ENCODE measurements at places on chromosomes 2 and 18.

- DNase-seq: peak; percentile 75
These were observed 25.2 kb upstream of the LCLAT1 start for GRCh38 chr2:30421604-30422443.

- DNase-seq: no peak
These were observed 2.4 kb downstream of the FHL2 start for GRCh38 chr2:105396254-105397024.

- DNase-seq: no peak
These were observed 31.1 kb downstream of the YPEL5 start for GRCh38 chr2:30177956-30178355.

DNA sequence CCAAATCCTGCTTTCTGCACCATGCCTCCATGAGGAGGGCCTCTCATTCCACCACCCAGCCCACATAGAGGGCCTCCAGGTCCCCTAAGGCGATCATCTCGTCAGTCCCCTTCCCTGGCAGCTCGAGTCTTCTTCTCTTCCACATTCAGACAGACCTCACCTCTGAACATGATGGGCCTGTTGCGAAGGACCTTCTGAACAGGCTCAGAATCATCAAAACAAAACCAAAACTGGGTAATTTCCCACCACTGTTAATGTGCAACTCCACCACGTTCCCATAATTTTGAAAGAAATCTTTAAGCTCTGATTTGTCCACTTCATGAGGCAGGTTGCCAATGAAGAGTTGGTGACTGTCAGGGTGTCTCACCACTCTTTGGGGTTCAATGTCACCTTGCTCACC, 20.4 kb downstream of the ZRANB3 start:
- no peak for DNase-seq

DNA sequence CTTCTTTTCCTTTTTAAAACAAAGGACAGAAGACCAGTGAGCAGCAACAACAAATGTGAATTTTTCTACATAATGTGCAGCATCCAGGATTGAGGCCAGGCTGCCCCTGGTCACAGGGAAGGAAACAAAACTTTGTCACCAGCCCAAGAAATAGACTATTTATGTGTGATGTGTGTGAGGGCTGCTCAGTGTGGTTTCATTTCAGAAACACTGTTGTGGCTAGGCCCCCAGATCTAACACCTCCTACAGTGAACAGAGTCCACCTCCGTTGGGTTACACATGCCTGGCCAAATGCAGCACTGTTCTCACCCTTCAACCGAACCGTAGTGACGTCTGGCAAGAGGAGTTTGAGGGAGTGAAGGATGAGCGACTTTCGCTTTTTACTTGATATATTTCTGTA, 146.3 kb upstream of the RIOK3 start:
- no peak for DNase-seq

DNA sequence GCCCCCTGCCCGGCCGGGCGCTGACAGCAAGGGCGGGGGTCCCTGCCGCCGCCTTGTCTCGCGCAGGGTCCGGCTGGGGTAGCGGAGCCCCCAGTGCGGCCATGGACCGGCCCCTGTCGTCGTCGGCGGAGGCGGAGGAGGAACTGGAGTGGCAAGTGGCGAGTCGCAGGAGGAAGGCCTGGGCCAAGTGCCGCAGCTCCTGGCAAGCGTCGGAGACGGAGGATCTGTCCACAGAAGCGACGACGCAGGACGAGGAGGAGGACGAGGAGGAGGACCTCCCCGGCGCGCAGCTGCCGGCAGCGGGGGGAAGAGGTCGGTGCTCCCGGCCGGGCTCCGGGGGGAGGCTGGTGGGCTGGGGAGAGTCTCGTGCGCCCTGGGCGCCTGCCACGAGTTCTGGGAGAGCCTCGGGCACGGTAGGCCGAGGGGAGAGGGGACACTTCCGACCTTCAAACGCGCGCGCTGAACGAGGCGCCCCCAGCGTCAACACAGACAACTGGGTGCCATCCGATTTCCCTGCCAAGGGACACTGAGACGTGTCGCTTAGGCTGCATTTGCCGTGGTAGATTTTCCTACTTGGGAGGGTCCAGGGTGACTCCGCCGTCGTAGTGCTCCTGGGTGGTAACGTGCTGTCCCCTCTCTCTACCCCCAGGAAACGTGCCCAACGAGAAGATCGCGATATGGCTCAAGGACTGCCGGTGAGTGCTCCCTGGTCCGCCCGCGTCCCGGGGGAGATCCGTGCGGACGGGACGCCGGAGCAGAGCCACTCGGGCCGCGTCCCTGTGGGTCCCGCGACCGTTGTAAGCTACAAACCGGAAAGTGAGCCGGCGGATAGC, 652 bp downstream of the ITPRID2 start:
- DNase-seq: no peak

DNA sequence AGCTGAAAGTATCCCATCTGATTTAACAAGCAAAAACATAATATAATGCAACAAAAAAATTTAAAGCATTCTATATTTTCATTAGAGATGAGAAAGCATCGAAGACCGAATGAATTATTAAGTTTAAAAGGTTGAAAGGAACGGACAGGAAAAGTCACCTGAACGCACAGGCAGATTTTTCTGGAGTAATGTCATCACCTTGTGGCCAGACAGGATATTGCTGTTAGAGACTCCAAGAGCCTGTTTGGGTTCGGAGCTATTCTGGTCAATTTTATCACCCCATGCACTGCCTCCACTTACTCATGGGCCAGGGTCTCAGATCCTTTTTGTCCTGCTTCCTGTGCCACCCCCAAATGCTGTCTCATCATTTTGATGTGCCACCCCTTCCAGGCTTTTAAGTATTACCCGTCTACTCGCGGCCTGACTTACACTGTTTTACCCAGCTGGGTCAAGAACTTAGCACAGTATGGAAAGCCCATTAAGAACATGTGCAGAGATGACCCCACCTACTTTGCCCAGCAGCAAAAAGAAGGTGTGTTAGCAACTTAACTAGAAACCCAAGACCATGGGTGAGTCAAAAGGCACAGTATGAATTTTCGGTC, 27.3 kb downstream of the GKN2 start:
- no peak for DNase-seq

DNA sequence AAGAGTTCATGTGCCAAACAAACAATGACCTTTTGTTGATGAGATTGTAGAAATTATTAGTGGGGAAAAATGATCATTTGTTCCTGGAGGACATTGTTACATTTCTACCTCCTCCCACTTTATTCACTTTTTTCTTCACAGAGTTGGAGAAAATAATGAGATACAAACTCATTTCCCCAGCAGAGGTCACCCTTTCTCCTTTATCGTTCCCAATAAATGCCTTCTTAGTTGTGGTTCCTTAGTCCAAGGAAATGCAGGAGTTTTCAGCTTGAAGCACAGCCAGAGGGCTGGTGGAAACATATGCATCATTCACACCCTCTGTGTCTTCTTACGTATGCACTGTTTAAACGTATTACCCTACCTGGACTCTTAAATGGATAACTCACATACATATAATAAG, 108.8 kb downstream of the SLC4A3 start:
- DNase-seq: no peak

DNA sequence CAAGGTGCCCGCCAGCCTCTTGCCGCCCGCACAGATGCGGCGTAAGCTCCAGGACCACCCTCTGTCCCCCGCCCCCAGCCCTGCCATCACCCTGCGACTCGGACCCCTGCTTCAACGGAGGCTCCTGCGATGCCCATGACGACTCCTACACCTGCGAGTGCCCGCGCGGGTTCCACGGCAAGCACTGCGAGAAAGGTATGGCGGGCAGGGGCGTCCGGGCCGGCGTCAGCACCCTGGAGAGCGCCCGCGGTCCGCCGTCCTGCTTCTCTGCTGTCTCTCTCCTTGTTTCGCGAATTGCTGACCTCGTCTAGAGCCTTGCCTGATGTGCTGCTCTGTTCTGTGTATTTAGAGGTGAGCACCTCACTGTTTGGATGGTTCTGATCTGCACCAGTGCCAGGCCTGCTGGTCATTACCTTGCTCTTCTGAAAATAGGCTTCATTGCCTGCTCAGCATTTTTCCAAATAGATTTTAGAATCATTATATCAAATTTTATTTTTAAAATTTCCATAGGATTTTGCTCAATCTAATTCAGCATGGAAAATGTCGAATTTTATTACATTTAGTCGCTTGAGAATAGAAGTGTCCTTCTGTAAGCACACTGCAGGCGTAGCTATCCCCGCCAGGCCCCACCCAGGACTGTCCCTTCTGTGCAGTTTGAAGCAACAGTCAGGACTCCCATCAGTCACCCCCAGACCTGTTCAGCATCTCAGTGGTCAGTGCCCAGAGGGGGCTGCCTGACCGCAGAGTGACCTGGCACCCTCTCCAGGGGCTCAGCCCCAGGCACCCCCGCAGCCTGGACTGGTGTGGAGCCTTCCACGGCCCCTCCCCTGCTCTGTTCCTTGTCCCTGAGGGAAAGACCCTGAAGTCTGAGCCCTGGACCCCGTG, 51.6 kb downstream of the SNED1 start:
- no peak for DNase-seq

GRCh38 chr18:27185025-27185763, at the start of gene CHST9:
Gene CHST9 (minus strand): TSS chr18:27185308. CDS start chr18:27142809, 42,499 bp downstream.
- DNase-seq: no peak

- no peak for DNase-seq
These were observed 424.6 kb upstream of the VRK2 start for GRCh38 chr2:57622009-57622408.

- DNase-seq: no peak
These were observed 155.4 kb downstream of the FAM210A start for GRCh38 chr18:13570856-13571495.

DNA sequence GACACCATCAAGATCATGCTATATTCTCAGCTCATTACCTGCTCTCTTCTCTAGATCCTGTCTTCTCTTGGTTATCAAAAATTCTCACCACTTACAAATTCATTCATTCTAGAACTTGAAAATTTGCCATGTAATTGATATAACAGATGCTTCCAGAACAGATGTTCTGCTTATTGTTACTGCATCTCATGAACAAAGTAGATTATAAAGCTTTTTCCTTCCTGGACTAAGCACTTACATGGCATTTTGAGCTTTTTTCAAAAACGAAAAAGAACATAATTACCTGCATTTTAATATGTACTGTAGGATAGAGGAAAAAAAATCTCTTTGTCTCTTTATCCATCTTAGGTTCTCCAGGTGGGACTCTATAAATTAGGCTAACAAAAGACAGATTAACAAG, 79.6 kb upstream of the CREB1 start:
- no peak for DNase-seq

DNA sequence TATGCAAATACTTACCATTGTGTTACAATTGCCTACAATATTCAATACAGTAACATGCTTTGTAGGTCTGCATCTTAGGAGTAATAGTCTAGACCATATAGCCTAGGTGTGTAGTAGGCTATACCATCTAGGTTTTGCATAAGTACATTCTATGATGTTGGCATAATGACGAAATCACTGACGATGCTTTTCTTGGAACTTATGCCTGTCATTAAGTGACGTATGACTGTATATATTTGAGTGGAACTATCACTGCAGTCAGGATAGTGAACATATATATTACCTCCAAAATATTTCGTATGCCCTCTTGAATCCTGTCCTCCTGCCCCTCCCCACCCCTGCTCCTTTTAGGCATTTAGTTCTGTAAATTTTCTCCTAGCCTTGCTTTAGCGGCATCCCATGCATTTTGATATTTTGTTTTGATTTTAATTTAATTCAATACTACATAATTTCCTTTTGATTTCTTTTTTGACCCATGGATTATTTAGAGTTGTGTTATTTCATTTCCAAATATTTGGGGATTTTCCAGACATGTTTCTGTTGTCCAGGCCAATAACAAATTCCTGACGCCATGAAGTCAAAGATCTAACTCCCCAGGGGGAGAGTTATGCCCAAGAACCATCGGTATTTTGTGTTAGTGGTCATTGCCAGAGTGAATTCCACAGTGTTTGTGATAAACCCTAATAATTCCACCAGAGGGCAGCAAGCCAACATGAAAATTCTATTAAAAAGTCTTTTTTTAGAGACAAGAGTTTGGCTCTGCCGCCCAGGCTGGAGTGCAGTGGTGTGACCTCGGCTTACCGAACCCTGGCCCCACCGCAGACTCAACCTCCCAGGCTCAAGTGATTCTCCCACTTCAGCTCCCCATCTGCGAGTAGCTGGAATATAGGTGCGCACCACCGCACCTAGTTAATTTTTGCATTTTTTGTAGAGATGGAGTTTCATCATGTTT, 24.2 kb upstream of the CASP8 start:
- peak; percentile 68 for DNase-seq

All from AG04449 (cell line).